Activated CD8-positive, alpha-beta memory T cell treated with anti-CD3 and anti-CD28 coated beads for 48 hours (primary cell): ENCODE measurements at places on chromosomes 2 and 18.

DNA sequence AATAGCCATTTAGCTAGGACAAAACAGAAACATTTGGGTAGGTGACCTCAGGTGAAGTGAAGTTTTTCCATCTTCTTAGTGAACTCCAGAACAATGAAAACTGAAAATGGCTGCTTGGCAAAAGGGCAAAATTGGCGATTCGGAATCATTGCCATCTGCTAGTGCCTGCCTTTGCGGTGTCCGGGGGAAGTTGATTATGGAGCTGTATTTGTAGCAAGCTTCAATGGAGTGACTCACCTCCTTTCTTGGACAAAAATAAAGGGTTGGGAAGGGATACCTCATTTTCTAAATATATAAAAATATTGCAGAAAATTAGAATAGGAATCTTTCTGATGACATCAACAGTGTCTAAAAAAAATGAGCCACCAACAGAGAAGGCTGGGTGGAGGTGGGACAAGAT, 460.5 kb downstream of the TGIF1 start:
- no peak for DNase-seq

DNA sequence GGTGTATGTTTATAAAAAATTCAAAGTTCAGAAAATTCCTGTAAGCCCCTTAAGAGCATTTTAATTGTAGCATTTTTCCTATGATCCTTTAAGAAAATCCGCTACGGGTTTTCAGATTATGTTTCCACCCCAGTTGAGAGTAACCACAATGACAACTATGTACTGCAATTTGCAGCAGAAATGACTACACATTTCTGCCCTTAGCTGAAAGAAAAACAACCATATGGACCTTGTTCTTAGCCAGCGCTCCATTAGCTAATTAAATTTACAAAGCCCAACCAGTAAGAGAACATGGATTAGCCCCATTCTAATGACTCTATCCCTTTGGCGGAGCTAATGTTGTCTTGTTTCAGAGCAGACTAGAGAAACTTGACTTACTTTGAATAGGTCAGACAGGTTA, 247.6 kb downstream of the SLC8A1 start:
- DNase-seq = no peak

DNA sequence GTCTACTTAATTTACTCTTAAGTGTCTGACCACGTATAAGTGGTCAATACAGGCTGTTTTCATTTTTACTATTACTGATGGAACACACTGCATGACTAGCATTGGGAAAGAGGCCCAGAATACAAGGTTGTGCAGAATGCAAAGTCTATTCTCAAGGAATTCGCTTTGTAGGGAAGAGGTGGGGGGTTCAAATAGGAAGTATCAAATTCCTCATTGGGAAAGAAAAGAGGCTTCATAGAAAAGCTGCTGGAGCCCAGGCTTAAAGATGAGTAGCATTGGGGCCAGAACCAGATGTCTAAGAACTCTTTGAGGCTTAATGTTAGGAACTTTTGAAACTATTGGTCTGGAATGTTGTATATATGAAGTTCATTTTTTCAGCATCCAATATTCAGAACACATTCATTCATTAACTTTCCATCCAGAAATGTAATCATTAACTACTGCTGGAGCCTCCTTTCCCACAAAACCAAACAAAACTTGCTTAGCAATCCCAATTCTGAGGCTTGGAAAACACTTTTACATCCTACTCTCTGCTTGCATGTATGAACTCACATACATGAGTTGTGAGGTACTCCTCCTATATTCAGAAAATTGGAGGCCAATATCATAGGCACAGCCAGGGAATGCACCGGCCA, 994 bp upstream of the LRATD1 start:
- DNase-seq = no peak

DNA sequence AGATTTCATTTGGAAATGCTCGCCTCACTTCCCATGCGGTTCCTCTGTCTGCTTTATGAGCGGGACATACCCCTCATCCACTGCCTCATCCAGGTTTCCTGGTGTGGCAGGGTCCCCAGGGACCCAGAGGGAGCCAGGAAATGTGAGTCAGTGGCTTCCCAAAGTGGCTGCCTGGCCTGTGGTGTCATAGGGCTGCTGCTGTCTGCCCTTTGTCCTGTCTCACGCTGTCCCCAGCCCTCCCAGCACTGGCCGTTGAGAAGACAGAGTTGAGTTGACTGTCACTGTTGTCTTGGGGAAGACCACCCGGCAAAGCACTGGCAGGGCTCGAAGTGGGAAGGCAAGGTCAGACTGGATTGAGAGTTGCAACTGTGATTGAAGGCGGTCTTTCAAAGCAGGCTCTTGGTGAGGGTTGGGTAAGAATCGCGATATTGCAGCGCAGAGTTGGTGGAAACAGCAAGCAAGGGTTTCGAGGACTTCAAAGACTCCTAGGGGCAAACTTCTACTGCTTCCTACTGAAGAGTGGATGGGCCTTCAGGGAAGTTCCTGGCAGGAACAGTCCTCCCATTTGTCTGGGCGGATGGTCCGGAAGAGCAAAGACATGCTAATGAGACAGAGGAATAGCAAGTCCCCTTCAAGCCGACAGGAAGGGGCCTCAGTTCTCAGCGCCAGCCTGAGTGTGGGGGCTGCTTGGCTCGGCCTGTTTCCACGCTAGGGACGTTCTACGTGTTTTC, 33.9 kb downstream of the RAB31 start:
- DNase-seq = no peak

GRCh38 chr2:65530547-65531320, 98.3 kb upstream of the SPRED2 start:
- DNase-seq = no peak

DNA sequence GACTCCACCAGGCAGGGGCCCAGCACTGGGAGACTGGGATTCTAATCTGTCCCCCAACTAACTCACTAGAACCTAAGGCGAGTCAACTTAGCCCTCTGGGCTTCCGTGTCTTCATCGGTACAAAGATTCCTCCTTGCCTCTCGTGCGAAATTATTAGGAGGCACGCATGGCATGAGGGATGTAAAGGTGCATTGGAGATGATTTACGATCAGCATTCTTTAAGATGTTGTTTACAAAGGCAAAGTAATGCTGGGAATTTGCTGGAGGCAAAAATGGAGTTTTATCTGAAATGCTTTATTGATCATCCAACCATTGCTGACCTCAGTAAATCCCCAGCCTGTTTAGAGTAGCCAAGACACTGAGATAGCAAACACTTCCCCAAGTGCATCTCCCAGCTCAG, 171.8 kb upstream of the KLHL29 start:
- DNase-seq = no peak
